GM12865 (cell line): ENCODE measurements at places on chromosomes 16 and 17.

- no peak for DNase-seq
These were observed 676.7 kb upstream of the SOX9 start for GRCh38 chr17:71444078-71444477.

DNA sequence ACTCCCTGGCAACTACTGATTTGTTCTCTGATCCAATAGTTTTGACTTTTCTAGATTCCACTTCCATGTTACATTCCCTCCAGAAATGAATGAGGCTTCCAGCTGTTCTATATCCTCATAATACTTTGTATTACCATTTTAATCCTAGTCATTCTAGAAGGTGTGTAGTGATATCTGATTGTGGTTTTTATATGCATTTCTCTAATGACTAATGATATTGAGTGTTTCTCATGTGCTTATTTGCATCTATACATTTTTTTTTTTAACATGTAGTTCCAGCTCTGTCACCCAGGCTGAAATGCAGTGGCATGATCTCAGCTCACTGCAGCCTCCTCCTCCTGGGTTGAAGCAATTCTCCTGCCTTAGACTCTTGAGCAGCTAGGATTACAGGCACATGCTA, 7.3 kb downstream of the ADGRG5 start:
- DNase-seq, result no peak

DNA sequence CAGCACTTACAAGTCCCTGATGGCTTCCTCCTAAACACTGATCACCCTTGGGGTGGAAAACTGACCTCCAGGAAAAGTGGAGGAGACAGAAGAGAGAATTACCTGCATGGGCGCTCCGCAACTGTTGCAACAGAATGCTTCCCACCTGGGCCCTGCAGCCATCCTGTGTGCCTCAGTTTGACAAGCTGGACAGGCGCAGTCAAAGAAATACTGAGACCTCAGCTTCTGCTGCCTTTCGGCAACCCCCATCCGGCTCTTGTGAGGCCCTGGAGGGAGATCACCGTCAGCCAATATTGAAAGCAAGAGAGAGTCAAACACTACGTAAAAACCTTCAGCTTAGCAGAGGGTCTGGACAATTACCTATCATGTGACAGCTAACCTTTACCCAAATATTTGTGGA, 24.8 kb downstream of the SERPINF1 start:
- DNase-seq, result no peak

- no peak for DNase-seq
These were observed 10.8 kb upstream of the LPCAT2 start for GRCh38 chr16:55498101-55498500.

DNA sequence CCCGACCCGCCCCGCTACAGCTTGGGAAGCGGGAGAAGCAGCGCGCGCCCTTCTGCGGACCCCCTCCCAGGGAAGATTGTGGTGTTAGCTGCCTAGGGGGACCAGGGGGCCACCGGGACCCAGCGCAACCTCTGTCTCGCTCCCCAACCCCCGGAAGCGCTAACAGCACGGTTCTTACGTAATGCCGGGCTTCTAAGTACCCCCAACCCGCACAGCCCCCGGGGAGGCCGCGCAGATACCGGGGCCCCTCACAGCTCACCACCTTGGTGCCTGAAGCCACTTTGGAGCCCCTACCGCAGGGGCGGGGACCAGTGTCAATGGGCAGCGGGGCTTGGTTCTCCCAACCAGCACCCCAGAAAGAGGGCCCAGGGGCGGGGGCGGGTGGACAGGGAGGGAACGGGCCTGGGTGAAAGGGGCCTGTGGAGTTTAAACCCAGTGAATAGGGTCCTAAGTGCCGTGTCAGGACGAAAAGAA, 348 bp downstream of the MPP2 start:
- DNase-seq, result no peak

DNA sequence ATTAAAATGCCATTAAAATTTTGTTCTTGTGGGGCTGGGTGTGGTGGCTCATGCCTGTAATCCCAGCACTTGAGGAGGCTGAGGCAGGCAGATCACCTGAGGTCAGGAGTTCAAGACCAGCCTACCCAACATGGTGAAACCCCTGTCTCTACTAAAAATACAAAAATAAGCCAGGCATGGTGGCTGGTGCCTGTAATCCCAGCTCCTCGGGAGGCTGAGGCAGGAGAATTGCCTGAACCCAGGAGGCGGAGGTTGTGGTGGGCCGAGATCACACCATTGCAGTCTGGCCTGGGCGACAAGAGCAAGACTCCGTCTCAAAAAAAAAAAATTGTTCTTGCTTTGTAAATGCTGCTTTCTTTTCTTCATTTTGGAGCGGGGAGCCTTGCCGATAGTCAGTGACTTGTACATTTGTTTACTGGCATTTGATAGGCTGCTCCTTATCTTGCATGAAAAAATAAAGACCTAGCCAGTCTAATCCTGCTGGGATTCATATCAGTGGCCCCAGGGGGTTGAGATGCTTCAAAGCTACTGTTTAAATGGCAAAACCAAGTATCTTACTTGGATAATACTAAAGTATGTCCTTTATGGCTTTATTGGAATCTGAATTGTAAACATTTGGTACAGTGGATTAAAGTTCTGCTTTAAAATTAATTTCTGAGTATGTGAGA, 3.3 kb upstream of the CLTC start:
- DNase-seq, result no peak

- no peak for DNase-seq
These were observed 74.1 kb downstream of the WNT3 start for GRCh38 chr17:46744441-46744840.

DNA sequence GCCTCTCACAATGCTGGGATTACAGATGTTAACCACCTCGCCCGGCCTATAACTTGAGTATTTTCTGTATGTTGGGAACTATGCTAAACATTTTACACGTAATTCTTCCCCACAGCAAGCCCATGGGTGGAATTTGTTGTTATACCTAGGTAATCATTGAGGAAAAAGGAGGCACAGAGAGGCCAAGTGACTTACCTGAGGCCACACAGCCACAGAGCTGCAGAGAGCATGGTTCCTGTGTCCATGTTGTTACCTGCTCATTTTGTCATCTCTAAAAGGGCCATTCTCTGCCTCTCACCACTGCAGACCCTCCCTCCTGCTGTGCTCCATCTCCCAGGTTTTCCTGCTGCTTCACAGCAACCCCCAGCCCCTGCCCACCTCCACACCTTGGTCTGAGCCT, 135.5 kb downstream of the ABCC1 start:
- DNase-seq, result no peak
